Activated T-helper 9 cell treated with anti-CD3 and anti-CD28 coated beads, Interleukin-2, amount 50 U/mL, for 16 hours (primary cell): ENCODE measurements at places on chromosomes 1 and 21.

DNA sequence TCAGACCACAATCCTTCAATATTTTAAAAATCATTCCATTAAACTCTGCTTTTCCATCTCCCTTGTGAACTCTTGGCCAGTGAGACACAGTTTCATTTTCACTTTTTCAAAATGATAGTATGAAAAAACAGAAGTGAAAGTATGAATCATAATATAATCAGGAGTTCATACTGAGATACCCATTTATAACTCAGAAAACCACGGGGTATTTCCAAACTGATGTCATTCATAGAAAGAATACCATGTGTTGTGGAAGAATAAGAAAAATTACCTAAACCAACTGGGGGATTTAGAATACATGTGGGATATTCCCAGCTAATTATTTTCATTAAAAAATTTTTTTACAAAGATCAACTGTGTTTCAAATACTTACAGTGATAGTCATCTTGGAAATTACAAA is 149.9 kb downstream of the MRPL39 start:
- no peak for DNase-seq

GRCh38 chr1:21337454-21337927 is 47.2 kb upstream of the ECE1 start:
- DNase-seq = no peak

GRCh38 chr1:231016234-231016633 is 23.8 kb downstream of the FAM89A start:
- DNase-seq = no peak

DNA sequence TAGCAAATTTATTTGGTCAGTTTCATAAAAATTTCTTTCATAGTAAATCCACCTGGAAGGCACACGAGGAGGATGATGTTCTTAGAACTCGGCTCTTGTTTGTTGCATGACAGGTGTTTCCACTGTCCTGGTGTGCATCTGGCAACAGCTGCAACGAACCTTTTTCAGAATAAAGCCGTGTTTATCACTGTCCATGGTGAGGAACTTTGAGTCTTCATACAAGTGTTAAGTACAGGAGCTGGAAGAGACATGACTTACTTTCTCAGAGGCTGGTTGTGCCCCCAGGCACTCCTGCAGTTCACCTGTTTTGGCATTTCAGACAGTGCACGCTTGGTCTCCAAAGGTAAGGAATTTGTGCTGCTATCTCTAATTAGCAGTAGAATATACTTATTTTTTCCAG is 97.1 kb downstream of the ADAMTS1 start:
- no peak for DNase-seq

DNA sequence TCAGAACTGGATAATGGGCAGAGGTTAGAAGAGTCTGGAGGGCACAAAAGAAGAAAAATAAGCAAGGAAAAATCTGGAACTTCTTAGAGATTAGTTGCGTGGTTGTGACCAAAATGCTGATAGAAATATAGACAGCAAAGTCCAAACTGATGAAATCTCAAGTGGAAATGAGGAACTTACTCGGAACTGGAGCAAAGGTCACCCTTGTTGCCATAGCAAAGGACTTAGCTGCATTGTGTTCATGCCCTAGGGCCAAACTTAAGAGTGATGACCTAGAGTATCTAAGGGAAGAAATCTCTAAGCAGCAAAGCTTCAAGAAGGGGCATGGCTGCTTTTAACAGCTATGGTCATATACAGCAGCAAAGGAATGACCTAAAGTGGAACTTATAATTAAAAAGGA is 180.0 kb downstream of the TTLL7 start:
- no peak for DNase-seq

- DNase-seq = no peak
Observed at GRCh38 chr1:224175617-224176016, 7.4 kb upstream of the DEGS1 start.

DNA sequence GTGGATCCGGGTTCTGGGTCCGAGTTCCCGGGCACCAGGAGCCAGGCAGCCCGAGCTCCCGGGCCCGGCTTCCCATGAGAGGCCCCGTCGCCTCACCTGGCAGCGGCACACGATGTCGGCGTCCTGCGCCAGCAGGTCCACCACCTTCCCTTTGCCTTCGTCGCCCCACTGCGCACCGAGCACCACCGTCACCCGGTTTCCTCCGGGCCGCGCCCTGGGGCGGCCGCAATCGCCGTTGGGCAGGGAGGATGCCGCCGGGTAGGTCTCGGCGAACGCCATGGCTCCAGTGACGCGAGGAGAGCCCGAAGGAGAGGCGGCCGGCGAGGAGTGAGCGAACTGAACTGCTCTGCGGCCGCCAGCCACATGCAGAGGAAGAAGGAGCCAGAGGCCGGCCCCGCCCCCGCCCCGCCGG is at the start of gene ADSS2:
TSS of gene ADSS2 (minus strand) at position 371 of the 412 bp plus-strand sequence. CDS start at position 279, 92 bp downstream.
- no peak for DNase-seq

DNA sequence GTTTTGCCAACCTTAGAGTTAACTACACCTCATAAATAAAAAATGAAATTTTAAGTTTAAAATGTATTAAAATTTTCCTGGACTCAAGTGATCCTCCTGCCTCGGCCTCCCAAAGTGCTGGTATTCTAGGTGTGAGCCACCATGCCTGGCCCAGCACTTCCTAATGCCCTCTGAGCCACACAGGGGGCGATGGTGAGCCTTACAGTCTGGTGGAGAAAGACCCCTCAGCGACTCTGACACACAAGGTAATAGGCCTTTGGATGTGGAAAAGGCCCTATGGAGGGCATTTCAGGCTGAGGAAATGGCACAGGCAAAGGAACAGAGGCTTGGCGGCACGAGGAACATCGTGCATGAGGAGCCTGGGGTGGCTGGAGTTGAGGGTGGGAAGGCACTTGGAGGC is 6.7 kb downstream of the CITED4 start:
- no peak for DNase-seq

DNA sequence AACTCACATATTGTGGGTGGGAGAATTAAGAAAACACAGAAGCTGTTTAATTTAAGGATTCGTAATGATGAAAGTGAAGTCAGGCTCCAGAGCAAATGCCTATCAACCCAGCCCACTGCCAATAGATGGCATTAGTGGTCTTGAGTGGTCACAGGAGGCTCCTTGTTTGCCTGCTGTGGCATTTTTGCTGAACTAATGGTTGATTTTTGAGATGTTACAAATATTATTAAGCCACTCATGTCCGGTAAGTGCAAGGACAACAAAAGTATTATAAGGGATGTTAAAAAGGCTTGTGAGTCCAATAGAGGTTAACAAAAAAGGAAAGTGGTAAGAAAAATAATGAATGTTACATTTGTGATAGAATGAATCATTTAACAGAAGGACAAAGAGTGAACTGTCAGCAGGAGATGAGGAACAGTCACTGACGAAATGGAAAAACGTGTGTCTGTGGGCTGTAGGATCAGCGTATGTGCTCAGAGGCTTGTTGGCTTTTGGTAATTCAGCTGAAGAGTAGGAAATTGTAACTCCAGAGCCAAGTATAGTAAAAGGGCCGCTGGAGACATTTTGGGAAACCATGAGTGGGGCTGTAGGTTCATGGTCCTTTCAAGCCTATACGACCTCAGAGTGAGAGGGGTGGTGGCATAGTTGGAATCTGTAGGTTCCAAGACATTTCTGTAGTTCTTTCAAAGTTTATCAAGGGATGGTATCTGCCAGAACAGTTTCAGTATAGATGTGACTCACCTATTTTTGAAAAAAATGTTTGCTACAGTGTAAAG is 11.2 kb downstream of the SFT2D2 start:
- no peak for DNase-seq

GRCh38 chr1:213345621-213346020 is 294.6 kb downstream of the RPS6KC1 start:
- DNase-seq = no peak

- peak; percentile 21 for DNase-seq
Observed at GRCh38 chr1:117077267-117077666, 17.1 kb downstream of the TTF2 start.

DNA sequence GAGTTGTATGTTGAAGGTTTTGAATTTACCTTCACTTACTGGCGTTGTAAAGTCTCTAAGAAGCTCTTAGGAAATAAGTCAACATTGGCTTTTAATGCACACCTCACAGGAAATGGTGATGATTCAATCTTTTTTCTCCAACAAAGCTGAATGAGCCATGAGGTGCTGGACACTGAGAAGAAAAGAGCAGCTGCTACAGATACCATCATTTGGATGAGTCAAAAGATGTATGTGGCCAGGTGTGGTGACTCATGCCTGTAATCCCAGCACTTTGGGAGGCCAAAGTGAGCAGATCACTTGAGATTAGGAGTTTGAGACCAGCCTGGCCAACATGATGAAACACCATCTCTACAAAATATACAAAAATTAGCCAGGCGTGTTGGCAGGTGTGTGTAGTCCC is 3.3 kb upstream of the IL23R start:
- peak; percentile 25 for DNase-seq

GRCh38 chr1:192600275-192600674 is 24.7 kb downstream of the RGS1 start:
- no peak for DNase-seq

GRCh38 chr1:221468546-221468945 is 273.3 kb downstream of the DUSP10 start:
- no peak for DNase-seq

GRCh38 chr1:182137546-182137945 is 76.0 kb upstream of the ZNF648 start:
- DNase-seq = no peak

- DNase-seq = no peak
Observed at GRCh38 chr1:207619871-207620542, 24.9 kb upstream of the CR1L start.

DNA sequence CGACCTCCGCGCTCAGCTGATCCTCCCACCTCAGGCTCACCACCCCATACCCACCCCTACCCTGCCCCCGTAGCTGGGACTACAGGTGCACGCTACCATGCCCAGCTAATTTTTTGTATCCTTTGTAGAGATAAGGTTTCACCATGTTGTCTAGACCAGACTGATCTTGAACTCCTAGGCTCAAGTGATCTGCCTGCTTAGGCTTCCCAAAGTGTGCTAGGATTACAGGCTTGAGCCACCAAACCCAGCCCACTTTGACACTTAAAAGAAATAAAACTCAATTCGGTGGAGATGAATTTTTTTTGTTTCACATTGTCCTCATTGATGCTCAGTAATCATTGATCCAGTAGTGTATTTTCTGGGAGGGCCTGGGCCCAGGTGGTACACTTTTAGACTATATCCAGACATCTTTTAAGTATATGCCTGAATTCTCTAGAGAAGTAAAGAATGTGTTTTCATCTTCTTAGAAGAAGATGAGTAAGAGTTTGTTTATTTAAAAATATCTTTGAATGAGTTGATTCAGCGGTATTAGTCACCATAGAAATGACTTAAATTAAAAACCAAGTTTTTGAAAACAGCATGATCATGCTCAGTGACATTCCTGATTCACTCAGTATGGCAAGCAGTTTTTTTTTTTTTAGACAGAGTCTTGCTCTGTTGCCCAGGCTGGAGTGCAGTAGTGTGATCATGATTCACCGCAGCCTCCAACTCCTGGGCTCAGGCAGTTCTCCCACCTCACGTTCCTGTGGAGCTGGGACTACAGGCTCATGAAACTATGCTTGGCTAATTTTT is 57.8 kb downstream of the EPB41 start:
- DNase-seq = no peak

- no peak for DNase-seq
Observed at GRCh38 chr1:48629867-48630266, 146.8 kb downstream of the BEND5 start.

GRCh38 chr21:40667967-40668366 is 179.0 kb downstream of the DSCAM start:
- DNase-seq = no peak

- DNase-seq = no peak
Observed at GRCh38 chr1:153642161-153642560, 8.3 kb downstream of the CHTOP start.

GRCh38 chr1:197773856-197774255 is 1.4 kb downstream of the DENND1B start:
- DNase-seq = no peak

- no peak for DNase-seq
Observed at GRCh38 chr1:206684003-206684402, 702 bp upstream of the MAPKAPK2 start.

DNA sequence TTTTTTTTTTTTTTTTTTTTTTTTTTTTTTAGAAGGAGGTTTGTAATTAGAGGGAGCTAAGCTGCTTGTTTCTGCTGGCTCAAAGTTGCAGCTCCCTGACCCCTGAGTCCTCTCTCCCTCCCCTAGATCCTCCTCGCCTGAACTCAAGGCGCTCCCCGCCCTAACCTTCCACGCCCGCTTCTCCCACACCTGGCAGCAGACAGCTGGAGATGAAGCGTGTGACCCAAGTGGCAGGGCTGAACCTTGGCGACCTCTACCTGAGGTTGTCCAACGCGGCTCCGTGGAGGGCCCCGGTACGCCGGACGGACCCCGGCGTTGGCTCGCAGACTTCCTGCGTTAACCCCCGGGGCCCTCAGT is 795 bp downstream of the NGF start:
- DNase-seq = no peak

GRCh38 chr1:162235241-162235800 is 141.3 kb downstream of the SPATA46 start:
- DNase-seq = no peak

GRCh38 chr1:98453066-98453465 is 208.5 kb upstream of the SNX7 start:
- DNase-seq = no peak

DNA sequence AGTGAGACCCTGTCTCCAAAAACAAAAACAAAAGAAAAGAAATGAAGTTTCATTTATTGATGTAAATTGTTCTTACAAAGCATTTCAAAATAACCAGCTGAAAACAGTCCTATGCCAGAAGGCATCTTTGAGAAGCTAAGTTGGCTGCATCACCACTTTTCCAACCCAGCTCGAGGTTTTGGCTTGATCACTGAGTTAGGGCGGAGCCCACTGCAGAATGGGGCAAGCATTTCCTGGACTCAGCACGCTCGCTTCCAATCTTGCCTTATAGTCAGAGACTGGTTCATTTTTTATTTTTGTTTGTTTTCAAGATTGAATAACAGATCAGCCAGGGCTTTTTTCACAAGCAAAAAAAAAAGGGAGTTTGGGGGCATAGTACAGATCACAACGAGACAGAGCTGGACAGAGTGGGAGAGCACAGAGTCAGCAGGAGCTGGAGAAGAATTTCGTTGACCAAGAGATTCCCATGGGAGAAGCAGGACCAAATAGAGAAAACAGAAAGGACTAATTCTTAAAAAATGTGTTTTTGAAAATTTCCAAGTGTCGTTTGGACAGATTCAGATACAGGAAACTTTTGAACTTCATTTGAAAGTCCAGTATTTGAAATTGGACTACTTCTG is 23.5 kb upstream of the COL6A1 start:
- no peak for DNase-seq

- DNase-seq = no peak
Observed at GRCh38 chr1:2595261-2595811, 8.8 kb downstream of the PRXL2B start.

DNA sequence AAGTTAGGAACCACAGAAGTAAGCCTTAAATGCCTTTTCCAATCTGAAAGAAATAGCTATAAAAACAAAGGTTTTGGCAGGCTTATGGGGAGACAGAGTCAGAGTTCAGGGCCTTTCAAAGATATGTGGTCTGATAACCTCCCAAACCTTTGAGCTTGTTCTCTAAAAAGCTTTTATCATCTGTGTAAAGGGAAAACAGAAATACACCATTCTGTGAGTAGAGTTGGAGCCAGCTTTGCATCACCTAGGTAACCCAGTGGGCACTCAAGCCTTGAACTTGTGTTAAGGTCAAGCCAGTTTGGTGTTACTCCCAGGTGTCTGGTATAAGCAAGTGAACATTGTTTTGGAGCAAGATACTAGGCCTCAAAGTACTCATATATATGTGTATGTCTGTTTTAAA is 50.1 kb downstream of the LAMC1 start:
- no peak for DNase-seq
